ENCODE measurements at places on chromosomes 12 and 14.

DNA sequence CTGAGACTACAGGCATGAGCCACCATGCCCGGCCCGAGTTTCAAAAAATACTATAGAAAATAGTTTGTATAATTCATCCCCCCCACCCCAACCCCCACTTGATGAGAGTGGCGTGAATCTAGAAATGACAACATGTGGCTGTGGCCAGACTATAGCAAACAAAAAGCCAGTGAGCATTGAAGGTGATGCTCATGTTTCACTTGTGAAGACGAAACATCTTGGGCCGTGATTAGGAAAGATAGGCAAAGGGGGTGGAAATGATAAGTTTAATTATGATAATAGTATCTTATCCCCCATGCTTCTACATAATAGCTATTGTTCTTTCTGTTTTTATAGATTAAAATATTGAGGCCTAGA, 8.5 kb downstream of the BORCS5 start:
- no peak for DNase-seq

GRCh38 chr12:66144791-66145754, 14.5 kb upstream of the LLPH start:
- peak; percentile 72 for DNase-seq

DNA sequence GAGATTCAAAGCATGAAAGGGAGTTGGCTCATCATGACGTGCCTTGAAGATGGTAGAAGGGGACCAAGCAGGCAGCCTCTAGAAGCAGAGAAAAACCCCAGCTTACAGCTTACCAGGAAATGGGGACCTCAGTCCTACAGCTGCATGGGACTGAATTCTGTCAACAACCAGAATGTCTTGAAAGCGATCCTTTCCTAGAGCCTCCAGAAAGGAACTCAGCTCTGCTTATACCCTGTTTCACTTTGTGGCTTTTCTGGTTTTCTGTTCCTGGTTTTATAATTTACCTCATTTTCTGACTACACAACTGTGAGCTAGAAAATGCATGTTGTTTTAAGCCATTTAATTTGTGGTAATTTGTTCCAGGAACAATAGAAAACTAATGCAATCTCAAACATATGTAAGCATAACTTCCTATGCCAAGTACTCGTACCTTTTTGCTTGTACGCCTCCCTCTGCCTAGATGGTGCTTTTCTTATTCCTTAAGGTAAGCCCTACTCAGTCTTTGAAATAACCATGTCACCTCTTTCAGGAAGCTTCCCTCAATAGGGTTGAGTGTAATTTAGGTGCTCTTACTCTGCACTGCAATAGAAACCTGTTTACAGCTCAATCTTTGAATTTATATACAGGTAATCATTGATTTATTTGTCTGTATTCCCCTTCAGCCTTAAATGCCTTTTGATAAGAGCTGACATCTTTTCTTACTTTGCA, 348.8 kb downstream of the TMEM117 start:
- no peak for DNase-seq

- no peak for DNase-seq
Measured at GRCh38 chr14:91884664-91885063, 17.3 kb upstream of the TC2N start.

DNA sequence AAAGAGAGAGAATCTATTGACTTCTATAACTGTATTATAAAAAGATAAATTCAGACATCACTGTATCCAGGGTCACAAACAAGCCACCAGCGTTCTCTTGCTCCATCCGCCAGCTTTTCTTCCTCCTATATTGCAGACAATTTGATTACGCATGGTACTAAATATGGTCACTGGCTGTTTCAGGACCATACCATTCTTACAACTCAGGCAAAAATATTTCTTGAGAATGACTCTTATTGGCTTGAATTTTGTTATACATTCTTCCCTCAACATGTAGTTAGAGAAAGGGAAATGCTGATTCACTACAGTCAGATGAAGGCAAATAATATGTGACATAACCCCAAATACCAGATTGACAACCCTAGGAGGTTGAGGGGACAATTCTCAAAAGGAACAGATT, 101.3 kb downstream of the SLC6A15 start:
- no peak for DNase-seq

DNA sequence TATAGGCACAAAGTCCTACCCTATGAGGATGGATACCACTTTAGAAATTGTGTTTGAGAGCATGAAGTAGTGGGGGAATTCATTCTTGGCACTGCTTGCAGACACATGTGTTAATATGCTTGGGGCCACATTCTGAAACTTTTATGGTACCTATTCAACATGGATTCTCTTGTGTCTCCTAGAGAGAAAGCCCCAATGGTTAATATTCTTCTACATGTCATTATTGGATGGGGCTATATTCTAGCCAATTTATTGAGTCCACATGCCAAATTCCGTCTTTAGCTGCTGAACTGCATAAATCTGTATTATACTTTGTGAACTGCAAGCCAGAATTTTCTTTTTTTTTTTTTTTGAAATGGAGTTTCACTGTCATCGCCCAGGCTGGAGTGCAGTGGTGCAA, 140.0 kb downstream of the KICS2 start:
- no peak for DNase-seq
